ENCODE measurements at places on chromosomes 11 and 22.

GRCh38 chr11:31820438-31820818, 9.3 kb upstream of the PAX6 start:
- no peak for DNase-seq

DNA sequence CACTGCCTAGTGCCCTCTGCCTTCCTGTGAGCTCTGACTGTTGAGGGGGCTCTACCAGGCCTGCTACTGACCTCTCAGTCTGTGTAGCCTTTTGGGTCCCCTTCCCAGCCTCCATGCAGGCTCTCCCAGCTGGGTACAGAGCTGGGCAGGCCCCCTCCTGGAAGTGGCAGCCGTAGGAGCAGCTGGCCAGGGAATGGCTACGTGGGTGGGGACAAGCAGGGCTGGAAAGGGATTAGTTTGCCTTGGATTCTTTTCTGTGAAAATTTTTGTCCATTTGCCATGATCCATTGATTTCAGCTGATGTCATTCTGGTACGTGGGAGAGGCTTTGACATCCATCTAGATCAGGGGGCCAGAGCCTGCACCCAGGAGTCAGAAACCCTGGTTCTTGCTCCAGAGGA, 23.9 kb upstream of the NECTIN1 start:
- DNase-seq: peak; percentile 20

- no peak for DNase-seq
These were observed 187.8 kb upstream of the ISX start for GRCh38 chr22:34878171-34878570.

GRCh38 chr11:11982975-11983374, 25.5 kb downstream of the DKK3 start:
- DNase-seq: no peak

DNA sequence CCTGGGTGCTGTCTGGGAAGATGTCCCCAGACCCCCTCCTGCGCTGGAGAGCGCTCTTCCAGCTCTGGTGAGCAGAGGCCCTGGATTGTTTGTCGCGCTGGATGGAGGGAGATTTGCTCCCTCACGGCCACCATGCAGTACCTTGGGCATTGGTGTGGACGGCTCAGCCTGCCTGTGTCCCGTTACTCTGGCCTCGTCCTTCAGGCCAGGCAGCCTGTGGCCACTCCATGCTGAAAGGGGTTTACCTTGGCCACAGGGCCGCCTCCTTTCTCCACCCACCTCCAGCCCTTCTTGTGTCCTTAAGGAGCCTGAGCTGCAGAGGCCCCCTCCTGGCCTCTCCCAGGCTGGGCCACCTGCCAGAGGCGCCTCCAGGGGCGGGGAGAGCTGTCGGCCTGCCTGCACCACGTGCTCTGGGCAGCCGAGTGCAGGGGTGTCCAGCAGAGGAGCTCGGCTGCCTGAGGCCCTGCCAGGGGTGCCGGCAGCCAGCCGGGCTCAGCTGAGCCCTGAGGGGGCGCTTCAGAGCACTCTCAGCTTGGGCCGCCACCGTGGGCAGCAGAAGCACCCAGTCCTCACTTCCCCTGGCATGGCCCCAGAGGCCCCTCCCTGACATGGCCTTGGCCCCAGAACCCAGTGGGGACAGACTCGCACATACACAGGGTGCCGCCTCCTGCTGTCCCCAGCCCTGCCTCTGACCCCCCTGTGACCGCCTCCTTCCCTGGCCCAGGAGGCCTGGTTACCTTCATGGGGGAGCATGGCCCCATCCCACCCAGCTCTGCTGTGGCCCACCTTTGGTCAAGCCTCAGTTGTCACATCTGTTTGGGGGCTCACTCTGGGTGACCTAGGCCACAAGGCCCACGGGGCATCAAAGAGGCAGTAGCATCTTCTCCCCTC, 3.4 kb downstream of the CCND1 start:
- peak; percentile 88 for DNase-seq

GRCh38 chr11:74638869-74639268, 46.5 kb downstream of the POLD3 start:
- no peak for DNase-seq

GRCh38 chr22:49025791-49026493, 801.7 kb downstream of the BRD1 start:
- DNase-seq: no peak

DNA sequence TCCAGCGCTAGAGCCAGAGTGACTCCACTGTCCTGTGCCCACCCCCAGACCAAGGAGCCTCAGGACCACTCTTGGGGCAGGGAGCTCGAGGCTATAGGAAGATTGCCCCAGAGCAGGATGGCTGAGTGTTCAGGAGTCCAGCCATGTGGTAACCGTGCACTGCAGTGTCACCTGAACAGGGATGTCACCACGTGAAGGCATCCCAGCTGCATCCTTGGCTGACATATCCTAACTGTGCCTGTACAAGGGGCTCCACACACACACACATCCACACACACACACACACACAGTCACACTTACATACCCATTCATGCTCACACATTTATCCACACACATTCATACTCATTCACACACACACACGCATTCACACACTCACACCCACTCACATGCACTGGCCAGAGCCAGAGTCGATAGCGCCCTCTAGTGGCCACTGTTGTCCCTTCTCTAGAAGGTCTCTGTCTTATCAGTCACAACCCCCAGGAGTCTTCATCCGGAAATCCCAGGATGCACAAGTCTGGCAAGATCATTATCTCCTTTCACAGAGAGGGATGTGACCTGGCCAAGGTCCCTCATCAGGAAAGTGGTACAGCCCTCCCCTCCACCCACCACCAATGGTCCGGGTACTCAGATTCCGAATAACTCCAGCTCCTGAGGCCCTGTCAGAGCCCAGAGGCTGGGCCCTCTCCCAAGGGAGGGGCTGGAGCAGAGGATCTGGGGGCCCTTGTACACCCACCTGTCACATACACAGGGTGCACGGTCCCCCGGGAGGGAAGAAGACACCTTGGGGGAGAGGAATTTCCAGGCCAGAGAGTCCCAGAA, 55.1 kb downstream of the IGLL5 start:
- peak; percentile 61 for DNase-seq

DNA sequence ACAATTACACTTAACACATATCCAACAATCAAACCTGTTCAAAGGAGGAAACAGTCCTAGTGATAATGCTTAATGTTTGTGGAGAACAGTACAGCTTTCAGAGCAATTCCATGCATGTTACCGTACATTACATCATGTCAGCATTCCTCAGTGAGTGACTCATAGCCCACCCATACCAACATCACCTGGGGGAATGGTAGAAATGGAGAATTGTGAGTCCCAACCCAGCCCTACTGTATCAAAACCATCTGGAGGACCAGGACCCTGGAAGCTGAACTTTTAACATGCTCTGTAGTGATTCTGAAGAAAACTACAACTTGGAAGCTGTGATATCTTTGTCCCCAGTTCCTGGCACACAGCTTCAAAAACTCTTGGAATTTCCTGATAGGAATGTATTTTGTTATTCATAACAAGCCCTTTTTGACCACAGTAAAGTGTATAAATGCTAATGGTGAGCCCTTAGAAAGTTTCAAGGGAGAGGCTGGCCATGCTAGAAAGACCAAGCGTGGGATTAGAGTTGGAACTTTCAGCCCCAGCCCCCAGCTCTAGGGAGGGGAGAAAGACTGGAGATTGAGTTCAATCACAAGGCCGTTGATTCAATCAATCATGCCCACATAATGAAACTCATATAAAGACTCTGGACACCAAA, 301.1 kb downstream of the BUD13 start:
- peak; percentile 98 for DNase-seq

GRCh38 chr11:38315151-38315550, 1717.1 kb upstream of the RAG2 start:
- no peak for DNase-seq

GRCh38 chr11:39236916-39237315, 2222.5 kb downstream of the LRRC4C start:
- no peak for DNase-seq

- DNase-seq: no peak
These were observed 24.3 kb upstream of the B4GALNT4 start for GRCh38 chr11:344836-345578.

DNA sequence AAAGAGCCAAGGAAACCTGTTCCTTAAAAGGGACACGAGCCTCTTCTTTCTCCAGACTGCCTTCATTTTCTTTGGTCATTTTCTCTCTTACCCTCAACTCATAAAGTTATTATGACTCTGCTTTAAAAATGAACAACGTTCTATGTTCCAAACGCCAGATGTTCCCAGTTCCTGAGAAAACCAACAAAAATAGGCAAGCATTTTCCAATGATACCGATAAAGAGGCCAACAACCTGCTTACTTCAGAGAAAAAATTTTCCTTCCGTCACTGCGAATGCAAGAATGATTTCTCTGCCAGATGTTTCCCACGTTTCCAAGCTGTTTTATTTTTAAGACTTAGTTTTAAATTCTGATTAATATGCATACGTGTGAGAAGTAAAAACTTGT, 315 bp upstream of the TRPC6 start:
- DNase-seq: no peak

- DNase-seq: no peak
These were observed 50.8 kb downstream of the DHCR7 start for GRCh38 chr11:71397331-71397860.

- peak; percentile 20 for DNase-seq
These were observed 27.9 kb upstream of the SLC36A4 start for GRCh38 chr11:93225662-93226061.

GRCh38 chr22:27513021-27513420, 288.5 kb downstream of the MN1 start:
- DNase-seq: no peak

GRCh38 chr11:121793291-121793690, 322.7 kb downstream of the BLID start:
- no peak for DNase-seq

GRCh38 chr11:116842909-116843308, 5.5 kb upstream of the APOA1 start:
- DNase-seq: no peak

GRCh38 chr22:49466878-49467595, 360.6 kb downstream of the BRD1 start:
- DNase-seq: no peak

DNA sequence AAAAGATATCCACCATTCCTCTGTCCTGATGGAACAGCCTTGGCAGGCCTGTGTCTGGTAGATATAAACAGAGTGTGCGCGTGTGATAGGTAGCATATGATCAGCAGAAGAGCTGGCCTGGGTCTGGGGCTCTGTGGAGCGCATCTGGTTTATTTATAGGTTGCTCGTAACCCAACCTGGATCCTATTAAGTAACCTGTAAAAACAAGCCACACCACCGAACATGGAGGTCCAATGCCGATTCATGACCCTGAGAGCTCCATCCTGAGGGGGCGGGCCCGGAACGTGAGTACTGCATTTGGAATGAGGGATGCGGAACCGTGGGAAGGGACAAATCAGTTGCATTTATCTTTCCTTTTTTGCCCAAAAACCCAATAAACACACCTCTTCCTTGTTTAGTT, 31.9 kb upstream of the APOL5 start:
- DNase-seq: no peak

DNA sequence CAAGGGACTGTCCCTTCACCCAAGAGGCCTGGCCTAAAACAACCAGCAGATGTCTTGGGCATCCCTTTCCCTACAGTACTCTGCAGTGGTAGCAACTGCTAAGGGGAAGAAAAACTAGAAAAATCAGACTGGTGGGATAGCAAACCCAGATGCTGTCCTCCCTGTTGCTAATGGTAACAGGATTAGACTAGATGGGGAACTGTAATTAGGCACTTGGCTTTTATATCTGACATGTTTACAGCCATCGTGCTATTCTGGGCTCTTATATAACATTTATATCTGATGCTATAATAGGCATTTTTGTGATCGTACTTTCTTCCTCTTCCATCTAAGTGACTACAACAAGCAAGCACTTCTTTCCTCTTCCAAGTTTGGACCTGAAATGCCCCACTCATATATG, 316.7 kb downstream of the DLG2 start:
- no peak for DNase-seq

- no peak for DNase-seq
These were observed 135.8 kb upstream of the NARS2 start for GRCh38 chr11:78710417-78710816.

GRCh38 chr22:38674888-38675287, 6.9 kb upstream of the TOMM22 start:
- DNase-seq: no peak

GRCh38 chr11:133078591-133079404, 453.5 kb downstream of the OPCML start:
- DNase-seq: peak; percentile 39

DNA sequence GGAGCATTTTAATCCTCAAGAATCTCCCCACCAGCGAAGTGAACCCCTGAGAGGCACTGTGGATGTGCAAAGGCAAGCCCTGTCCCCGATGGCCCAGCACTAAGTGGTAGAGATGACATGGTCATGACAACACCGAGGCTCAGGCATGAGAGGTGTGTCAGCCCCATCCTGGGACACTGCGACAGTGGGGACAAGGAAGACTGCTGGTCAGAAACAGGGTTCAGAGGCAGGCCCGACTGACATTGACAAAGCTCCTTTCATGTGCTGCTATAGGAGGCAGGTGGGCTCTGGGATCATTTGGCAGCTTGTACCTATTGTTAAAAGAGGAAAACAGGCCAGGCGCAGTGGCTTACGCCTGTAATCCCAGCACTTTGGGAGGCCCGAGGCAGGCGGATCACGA, 54.3 kb upstream of the MYEOV start:
- no peak for DNase-seq

- peak; percentile 98 for DNase-seq
These were observed 128.6 kb downstream of the SLC17A6 start for GRCh38 chr11:22466809-22467208.

DNA sequence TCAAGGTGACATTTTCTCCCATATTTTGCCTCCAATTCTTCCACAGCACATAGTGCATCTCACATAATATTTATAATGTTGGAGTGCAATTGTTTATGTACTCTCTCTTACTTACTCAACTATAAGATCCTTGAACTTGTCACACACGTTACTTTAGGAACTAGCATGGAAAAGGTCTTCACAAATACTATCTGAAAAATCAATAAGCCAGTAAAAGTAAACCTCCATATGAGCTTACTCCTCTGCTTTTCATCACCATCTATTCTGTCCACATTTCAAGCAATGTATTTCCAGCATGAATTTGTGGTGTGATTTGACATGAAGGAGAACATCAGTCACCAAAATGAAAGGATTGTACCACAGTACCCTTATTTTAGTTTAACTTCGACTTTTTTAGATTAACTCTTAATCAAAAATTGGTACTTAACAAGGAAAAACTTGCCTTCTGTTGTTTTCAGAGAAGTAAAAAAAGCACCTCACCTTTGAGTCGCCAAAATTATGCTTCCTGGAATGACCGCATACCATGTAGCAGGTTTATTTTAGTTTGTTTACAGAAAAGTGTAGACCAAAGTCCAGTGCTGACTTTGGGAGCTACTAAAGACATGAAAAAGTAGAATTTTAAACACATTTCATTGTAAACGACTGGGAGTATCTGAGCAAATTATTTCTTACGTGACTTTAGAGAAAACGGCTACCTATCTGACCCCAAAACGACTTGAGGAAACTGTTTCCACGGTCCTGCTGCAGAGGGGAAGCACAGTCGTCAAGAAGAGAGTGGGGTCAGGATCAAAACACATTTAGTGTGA, at the start of gene SLC22A9:
Gene SLC22A9 (plus strand): TSS at position 621 of the 806 bp plus-strand sequence. CDS start 272 bp downstream, outside the sequence.
- DNase-seq: no peak

GRCh38 chr11:255176-255575, 18.4 kb downstream of the PSMD13 start:
- peak; percentile 57 for DNase-seq

Data from fibroblast of upper back skin (primary cell).